ENCODE measurements at places on chromosomes 1 and 21. TPM values are rescaled to one million over a fixed set of nuclear protein-coding genes. Genes with fewer than 3 reads are reported as not detected.

The BATF3 gene
- 12.5 TPM for total RNA-seq

The LHX4 gene
- total RNA-seq: not detected

The IVL gene
- total RNA-seq: not detected

The ARTN gene
- 0.10 TPM for total RNA-seq

The TRAF5 gene
- 65.6 TPM for total RNA-seq

The KCNT2 gene
- not detected for total RNA-seq

The ARHGEF11 gene
- total RNA-seq: 38.5 TPM

The ANKRD35 gene
- 0.42 TPM for total RNA-seq

The PPM1J gene
- not detected for total RNA-seq

The VSIG8 gene
- not detected for total RNA-seq

The WNT3A gene
- total RNA-seq: not detected

The FAAH gene
- 7.6 TPM for total RNA-seq

The IL10RB gene
- total RNA-seq: 42.9 TPM

The GJA5 gene
- total RNA-seq: not detected

The TMED5 gene
- 42.6 TPM for total RNA-seq

The RBM11 gene
- 1.6 TPM for total RNA-seq

The BGLAP gene
- total RNA-seq: 3.0 TPM

The CRNN gene
- total RNA-seq: not detected

The MRPL20 gene
- total RNA-seq: 107 TPM

The HES3 gene
- not detected for total RNA-seq

The KCNE1 gene
- 0.27 TPM for total RNA-seq

The SLAMF7 gene
- 13.4 TPM for total RNA-seq

The PTGFRN gene
- 1.3 TPM for total RNA-seq

The LAMC1 gene
- total RNA-seq: not detected

The TCP10L gene
- total RNA-seq: 0.72 TPM

The SLAMF1 gene
- 70.6 TPM for total RNA-seq

The CHML gene
- total RNA-seq: 16.3 TPM

The BRINP3 gene
- total RNA-seq: not detected

The OVAAL gene
- not detected for total RNA-seq

The SFT2D2 gene
- total RNA-seq: 62.2 TPM

The KRTAP13-2 gene
- not detected for total RNA-seq

The UBE2U gene
- not detected for total RNA-seq

The CTSE gene
- not detected for total RNA-seq

The RHD gene
- total RNA-seq: not detected

The LRRC7 gene
- total RNA-seq: not detected

The TACSTD2 gene
- not detected for total RNA-seq

The C1orf105 gene
- not detected for total RNA-seq

The U2AF1 gene
- 5.5 TPM for total RNA-seq

The SEC22B gene
- 28.1 TPM for total RNA-seq

The FAM72D gene
- 17.0 TPM for total RNA-seq

The AUNIP gene
- 8.1 TPM for total RNA-seq

The GNG5 gene
- 90.1 TPM for total RNA-seq

The CCNL2 gene
- total RNA-seq: 122 TPM

The MYBPH gene
- total RNA-seq: not detected

The RNF207 gene
- 7.4 TPM for total RNA-seq
